Activated effector memory CD4-positive, alpha-beta T cell treated with Interleukin-2 at 50 U/mL for 16 hours (primary cell): ENCODE measurements at places on chromosomes 11 and 22.

DNA sequence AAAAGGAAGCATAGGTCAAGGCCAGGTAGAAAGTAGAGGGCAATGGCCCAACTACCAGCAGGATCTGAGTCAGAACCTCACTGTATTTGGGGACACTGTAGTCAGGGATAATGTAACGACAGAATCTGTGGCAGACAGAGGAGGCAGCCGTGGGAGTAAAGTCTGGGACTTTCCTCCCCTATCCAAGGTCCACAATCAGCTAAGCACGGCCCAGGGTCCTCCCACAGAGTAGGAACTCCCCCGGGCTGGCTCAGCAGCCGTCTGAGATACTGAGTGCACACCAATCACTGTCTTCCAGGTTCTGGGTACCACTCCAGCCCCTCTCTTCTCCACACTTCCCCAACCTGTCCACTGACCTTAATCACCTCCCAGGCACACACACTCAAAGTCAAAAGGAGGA, 3.2 kb downstream of the IGSF9B start:
- DNase-seq, result no peak

- DNase-seq, result no peak
Measured at GRCh38 chr11:3732671-3733436, 61.7 kb upstream of the CHRNA10 start.

DNA sequence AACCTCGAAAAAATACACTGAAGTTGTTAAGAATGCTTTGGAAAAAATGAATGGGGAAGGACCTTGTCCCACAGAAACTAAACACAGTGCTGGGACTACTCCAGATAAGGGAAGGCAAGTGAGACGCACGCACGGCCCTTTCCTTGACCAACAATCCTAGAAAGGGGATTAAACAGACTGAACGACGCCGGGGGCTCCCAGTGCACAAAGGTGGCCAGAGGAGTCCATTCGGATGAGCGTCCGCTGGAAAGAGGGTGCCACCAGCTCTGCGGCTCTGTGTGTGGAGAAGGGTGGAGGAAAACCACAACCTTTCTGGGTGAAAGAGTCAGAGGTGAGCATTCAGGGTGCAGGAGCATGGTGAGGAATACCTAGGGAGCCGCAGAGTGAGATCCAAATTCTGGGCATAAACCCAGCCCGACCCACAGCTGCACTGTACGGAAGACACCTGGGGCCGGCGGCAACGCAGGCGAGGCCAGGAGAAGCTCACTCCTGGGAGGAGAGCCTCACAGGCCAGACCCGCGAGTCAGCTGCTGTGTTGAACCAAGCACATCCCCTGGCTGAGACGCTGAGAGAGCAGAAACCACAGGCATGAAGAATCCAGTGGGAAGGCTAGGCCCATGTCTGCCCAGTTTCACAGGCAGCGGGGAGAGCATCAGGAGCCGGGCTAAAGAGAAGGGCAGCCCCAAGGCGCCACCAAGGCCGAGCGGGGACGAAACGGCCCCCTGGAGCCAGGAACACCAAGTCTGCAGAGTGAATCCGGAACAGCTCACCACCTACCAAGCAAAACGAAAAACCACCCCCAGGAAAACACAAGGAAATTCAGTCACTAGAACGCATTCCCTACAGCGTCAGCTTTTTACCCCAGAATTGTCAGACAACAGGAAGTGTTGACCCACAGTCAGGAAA, 177.1 kb downstream of the BRD1 start:
- DNase-seq, result no peak

DNA sequence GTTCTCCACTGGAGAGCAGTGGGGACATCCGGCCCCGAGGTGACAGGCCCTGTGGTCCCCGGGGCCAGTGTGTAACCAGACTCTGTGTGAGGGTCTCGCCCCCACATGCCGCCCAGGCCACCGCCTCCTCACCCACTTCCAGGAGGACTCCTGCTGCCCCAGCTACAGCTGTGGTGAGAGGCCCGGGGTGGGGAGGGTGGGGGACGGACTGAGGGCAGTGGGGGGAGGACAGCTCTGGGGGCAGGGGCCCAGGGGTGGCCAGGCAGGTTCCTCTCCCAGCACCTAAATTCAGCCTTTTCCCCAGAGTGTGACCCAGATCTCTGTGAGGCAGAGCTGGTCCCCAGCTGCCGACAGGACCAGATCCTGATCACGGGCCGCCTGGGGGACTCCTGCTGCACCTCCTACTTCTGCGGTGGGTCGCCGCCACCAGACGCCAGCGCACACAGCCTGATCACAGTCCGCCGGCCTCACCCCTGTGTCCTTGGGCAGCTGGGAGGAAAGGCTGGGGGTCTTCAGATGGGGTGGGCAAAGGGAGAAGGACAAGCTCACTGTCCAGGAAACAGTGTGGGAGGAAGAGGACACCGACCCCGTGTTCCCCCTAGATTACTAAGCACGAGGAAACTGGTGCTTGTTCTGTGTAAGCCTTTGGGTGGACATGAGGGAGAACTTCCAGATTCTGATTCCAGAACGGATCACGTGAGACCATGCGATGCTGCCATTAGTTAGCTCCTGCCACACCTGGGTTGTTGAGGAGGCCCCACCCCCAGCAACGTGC, 84.4 kb upstream of the MYOD1 start:
- DNase-seq, result no peak

DNA sequence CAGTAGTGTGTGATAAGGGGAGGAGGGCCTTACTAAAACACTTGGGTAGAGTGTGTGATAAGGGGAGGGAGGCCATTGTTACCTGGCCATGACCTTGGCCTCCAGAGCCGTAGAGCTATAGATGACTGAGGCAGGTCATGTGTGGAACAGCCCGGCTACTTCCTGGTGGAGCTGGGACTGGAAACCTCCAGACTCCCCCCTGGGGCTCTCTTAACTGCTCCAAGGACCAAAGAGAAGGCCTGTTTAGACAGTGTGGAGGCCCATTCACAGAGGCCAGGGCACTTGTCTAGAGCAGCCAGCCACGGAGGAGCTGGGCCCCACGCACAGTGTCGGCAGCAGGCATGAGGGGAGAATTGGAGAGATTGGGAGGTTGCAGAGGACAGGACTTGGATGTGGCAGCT, 12.5 kb upstream of the MICALL1 start:
- no peak for DNase-seq

DNA sequence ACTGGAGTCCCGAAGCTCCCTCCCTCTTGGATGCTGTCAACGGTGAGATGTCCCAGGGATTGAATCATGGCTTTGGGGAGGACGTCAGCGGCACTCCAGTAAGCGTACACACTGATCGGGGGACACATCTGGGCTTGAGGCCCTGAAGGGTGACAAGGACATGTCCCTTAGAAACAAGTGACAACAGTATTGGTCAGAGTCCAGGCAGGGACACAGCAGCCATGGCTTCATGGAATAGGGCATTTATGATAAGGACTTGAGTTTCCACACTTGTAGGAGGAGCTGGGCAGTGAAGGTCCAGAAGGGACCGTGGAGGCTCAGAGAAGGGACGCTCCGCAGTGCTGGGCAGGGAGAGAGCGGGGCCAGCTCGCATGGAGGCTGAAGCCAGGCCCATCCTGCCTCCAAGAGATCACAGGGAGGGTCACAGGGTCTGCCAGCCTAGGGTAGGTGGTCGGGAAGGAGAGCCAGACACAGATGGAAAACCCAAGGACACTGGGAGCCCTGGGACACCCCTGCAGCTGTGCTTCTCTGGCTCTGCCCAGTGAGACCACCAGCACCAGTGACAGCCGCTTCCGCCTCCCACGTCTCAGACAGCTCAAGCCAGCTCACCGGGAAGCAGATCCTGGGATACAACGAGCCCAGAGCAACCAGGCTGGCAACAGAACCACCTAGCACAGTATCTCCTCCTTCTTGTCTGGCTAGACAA, 22.9 kb upstream of the RFPL3 start:
- DNase-seq, result no peak
